ENCODE measurements at places on chromosomes 2 and 18. TPM values are rescaled to one million over a fixed set of nuclear protein-coding genes. Genes with fewer than 3 reads are reported as not detected.

Gene HOXD10
- not detected for total RNA-seq

Gene SMC6
- total RNA-seq = 12.0 TPM

Gene LHCGR
- total RNA-seq = 1.3 TPM

Gene GREB1L
- total RNA-seq = 6.2 TPM

Gene BCL11A
- total RNA-seq = 38.5 TPM

Gene SPC25
- total RNA-seq = 0.44 TPM

Gene SGPP2
- total RNA-seq = 0.75 TPM

GRCh38 chr2:73703675-73704074 is 33.5 kb downstream of the TPRKB start:
- no peak for DNase-seq

DNA sequence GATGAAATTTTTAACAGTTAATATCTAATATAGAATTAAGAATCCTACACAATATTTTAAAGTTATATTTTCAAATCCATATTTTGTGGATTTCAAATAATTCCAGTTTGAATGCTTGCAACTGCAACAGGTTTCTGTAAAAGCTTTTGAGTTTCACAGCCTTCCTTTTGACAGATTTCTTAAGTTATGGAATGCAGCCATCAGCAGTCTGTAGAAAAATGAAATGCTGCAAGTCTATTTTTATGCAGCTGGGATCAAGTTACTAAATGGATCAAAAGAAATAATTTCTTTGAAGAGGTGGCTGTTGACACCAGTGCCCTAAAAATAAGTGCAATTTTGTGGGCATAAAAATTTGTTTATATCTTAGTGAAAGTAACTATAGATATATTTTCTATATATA is 657.2 kb downstream of the NRXN1 start:
- DNase-seq = no peak

DNA sequence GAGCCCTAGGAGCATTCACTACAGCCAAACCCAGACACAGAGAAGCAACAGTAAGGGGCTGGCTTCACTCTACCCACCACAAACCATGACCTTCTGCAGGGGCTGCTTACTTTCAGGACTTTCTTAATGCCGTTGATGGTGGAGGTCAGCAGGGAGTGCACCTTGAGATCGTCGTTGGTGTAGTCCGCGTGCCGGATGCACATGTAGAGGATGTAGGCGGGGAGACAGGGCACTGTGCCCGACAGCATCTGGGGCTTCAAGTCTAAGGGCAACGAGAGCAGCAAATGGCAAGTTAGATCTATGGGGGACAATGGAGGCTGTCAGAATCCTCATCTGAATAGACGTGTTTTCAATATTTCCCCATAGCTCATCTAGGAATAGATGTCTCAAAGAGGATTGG is 29.8 kb upstream of the ACAA2 start:
- DNase-seq = no peak

DNA sequence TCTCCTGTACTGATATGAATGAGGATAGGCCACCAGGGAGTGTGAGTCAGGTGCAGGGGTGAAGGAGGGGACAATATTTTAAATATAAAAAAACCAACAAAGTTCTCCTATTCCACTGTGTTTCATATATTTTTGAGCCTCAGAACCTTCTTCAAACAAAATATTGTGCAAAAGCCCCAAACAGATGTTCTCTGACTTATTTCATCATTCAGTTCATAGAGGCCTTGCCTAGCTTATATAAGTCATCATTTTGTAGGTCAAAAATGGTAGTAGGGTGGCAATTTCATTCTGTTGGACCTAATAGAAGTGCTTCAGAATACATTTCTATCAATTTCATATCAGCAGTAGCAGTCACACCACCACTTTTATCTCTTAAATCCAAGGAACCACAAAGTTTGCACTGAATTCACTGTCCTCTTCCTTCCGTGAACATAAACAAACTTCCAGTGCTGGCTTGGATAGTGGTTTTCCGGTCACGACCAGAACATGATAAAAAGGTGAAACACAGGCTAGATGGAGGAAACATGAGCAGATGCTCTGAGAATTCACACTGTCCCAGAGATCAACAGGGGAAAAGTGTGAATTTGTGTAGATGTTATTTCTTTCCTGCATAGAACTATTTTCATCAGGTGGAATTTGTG is 99.1 kb downstream of the EN1 start:
- no peak for DNase-seq

DNA sequence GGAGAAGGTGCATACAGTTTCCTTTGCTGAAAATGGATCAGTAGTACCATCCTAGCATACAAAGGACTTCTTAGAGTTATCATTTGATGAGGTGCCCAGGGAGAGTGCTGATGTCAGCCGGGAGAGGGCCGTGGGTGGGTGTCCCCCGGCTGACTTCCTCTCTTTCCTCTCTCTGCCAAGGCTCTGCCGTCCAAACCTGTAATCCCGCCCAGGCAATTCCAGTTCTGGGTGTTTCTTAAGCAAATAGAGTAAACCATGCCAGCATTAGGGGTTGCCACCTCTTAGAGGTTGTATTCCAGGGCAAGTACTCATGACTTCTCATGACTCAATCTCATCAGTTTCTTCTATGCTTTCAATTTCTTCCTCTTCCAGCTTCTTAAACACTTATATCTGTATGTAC is 117.2 kb downstream of the GATA6 start:
- no peak for DNase-seq

- no peak for DNase-seq
Measured at GRCh38 chr2:85853499-85854165, 35.2 kb downstream of the ST3GAL5 start.

DNA sequence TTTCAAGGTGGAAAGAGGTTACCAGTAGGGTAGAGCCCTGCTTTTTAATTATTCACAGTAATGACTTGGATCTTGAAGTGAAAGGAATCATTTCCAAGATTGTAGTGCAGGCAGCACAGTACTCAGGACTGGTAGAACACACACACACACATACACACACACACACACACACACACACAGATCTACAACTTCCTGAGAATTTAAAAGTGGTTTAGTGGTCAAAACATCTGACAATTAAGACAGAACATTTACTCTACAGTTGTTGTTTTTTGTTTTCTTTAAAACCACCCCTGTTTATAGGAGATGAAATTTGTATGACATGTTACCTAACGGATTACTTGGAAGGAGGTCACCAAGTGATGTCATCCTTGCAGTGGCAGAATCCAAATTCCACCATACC is 146.7 kb upstream of the VRK2 start:
- DNase-seq = no peak

DNA sequence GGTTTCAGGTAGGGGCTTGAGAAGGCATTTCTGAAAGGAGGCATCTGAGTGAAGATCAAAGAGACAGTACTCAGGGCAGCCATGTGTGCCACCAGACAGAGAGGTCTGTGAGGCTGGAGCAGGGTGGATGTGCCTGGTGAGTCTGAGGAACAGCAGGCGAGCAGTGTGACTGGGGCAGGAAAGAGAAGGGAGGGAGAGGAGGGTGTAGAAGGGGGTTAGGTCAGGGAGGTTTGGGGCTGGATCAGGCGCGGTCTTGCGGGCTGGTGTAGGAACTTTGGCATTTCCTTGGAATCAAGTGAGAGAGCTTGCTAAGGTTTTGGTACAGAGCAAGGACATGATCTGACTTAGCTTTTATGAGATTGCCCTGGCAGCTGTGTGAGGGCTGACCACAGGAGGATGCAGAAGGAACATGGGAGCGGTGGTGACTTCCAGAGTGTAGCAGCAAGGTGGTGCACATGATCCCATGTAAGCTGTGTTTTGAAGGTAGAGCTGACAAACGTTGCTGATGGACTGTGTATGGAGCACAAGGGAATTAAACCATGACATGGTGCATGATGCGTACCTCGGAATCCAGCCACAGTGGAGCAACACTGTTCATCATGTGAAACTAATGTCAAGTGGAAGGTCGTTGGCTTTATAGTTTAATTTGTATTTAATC is 13.9 kb downstream of the RAB31 start:
- DNase-seq = no peak

GRCh38 chr18:46830633-46831032 is 73.8 kb upstream of the ST8SIA5 start:
- DNase-seq = no peak

- DNase-seq = no peak
Measured at GRCh38 chr2:205982776-205983327, 103.1 kb downstream of the INO80D start.

- no peak for DNase-seq
Measured at GRCh38 chr18:26504831-26505230, 43.5 kb downstream of the KCTD1 start.

GRCh38 chr2:9653485-9654271 is 22.9 kb upstream of the YWHAQ start:
- no peak for DNase-seq
